ENCODE measurements at places on chromosomes 3 and 15.

- no peak for DNase-seq
Measured at GRCh38 chr15:64806509-64806908, 18.9 kb downstream of the PIF1 start.

- DNase-seq: no peak
Measured at GRCh38 chr3:117844676-117845075, 1135.1 kb downstream of the TUSC7 start.

- no peak for DNase-seq
Measured at GRCh38 chr3:31522152-31522551, 10.6 kb upstream of the STT3B start.

DNA sequence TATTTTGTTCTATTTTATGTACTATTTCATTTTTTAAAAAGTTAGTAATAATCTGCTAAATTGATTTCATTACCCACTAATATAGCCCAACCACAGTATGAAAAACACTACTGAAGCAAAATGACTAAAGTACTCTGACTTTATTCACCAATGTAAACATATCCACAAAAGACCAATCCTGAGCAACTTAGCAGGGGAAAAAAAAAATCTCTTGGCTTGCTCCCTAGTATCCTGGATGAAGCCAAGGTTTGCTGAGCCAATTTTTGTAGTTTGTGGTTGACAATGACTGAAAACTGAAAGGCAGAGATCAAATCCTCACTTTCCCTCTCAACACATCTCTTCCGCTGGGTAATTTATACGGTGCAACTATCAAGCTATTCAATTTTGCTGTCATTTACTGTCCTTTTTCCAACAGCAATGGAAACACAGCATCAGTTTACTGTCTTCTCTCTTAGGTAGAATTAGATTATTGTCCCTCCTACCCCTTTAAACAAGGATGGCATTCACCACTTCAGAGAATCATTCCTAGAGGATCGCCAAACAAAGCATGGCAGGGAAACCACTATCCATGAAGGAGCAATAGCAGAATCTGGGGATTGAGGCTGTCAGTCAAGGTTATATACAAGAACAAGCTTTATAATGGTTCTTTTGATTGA, 149.7 kb downstream of the THRB start:
- DNase-seq: no peak

- DNase-seq: no peak
Measured at GRCh38 chr3:127264292-127264691, 23.6 kb downstream of the PRR20G start.

DNA sequence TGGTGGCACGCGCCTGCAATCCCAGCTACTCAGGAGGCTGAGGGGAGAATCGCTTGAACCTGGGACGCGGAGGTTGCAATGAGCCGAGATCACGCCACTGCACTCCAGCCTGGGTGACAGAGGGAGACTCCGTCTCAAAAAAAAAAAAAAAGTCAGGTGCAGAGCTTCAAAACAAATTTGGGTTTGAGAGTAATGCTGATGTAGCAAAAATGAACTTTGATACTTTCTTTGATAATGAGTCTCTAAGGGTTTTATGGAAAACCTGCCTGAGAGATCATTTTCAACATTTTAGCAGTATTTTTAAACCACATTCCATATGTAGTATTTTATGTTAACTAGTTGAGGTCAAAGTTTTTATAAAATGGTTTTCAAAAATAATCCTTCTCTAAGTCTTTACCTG, 14.5 kb downstream of the EIF5A2 start:
- DNase-seq: no peak

- no peak for DNase-seq
Measured at GRCh38 chr3:182382112-182382857, 411.0 kb upstream of the ATP11B start.

DNA sequence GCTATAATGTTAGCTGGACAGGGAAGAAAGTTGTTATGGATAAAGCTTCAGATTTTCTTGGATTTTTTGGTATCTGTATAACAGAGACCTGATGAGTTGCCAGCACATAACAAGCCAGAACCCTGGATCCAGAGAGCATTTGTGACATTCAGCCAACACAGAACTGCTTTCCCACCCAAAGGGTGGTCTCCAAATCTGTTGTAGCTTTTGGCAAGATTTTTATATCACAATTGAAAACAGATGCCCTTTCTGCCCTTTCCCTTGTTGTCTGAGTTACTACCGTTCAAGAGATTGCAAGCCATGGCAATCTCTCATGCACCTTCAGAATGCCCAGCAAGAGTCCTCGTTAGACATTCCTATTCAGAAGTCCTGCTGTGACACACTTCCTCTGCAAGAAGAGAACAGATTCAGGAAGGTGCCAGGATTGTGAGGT, 107.6 kb upstream of the FGF7 start:
- DNase-seq: no peak

DNA sequence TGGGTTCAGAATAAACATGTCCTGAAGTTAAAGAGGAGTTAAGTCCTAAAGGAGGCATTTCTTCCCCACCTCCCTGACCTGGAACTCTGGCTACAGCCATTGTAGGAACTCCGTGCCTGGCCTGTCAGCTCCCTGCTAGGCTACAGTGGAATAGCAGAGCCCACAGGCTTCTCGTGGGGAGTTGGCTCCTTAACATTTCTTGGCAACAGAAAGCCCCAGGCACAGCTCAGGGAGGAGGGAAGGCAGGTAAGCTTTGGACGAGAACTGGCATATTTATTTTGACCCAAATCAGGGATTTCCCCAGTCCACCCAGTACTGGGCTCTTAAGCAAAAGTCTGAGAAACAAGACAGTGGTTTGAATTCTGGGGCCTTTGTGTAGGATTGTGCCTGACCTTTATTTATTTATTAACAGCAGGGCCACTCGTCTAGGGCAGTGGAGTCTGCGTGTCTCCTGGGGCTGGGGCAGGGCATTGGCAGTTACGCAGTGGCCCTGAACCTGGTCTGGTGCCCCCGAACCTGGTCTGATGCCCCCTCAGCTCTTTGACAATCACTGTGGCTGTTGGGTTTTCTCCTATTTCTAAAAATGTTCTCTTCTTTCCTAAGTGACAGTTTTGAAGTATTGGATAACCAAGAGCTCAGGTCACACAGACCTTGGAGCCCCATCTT, 7.9 kb upstream of the ISG20 start:
- no peak for DNase-seq

- DNase-seq: no peak
Measured at GRCh38 chr3:84755860-84756259, 202.9 kb upstream of the CADM2 start.

DNA sequence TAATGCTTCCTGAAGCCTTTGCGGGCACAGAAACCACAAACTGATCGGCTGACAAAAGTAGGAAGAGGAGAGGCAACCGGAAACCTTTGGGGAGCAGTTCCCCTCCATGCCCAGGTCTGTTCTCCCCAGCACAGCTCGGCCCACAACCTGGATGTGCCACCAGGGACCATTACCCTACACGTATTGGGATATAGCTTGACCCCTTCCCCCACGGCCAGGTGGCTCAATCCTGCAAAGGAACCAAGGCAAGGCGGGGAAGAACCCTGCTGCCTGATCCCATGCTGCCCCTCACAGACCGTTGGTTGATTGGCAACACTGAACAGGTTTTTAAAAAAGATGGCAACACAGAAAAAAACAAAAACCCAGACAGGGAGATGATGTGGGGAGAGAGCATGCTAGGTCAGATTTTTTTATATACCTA, 19.7 kb upstream of the TCAIM start:
- DNase-seq: no peak

- DNase-seq: no peak
Measured at GRCh38 chr15:75227663-75228280, 26.1 kb downstream of the C15orf39 start.

GRCh38 chr15:31457631-31458526, 131.2 kb downstream of the KLF13 start:
- DNase-seq: no peak

- no peak for DNase-seq
Measured at GRCh38 chr3:127825756-127826155, 3.4 kb upstream of the MGLL start.

GRCh38 chr3:112394003-112394640, 61.2 kb downstream of the CD200 start:
- no peak for DNase-seq

DNA sequence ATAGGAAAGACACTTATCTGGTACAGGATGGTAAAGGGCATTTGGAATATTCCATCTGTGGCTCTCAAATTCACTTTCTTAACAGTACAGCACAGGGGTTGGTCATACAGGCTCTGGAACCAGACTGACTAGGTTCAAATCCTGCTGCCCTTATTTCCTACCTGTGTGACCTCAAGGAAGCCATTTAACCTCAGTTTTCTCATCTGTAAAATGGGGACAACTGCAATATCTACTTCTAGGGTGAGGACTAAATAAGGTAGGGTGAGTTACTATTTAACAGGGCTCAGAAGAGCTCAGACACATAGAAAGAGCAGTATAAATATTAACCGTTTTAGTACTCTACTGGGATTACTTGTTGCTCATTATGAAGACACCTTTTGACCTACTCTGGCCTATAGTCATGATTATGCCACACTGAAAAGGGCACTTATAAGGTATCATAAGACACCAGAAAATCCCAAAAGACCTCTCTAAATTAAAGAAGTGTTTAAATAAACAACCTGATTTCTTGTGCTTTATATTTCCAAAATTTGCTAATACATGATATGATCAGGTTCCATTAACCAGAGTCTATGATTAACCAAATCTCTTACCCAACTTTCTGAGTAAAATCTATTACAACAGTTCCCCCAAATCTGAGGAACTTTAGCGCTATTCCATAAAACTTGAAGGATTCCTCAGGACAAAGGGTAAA, 6.5 kb downstream of the RFTN1 start:
- DNase-seq: no peak

DNA sequence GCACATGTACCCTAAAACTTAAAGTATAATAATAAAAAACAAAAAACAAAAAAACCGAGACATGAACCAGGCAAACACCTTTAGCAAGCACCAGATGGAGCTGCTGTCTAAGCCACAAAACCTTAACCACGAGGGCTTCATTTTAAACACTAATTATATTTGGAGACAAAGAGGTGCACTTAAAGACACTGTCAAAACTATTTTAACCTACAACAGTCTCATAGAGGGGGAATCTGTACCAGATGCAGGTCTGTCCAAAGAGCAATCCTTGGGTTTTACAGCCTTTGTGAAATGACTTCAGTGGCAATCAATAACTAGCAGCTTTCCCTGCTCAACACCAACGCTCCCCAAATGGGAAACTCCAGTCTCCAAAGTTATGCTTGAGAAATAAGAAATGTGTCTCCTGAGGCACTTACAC, 115.7 kb upstream of the TSPAN3 start:
- DNase-seq: no peak

DNA sequence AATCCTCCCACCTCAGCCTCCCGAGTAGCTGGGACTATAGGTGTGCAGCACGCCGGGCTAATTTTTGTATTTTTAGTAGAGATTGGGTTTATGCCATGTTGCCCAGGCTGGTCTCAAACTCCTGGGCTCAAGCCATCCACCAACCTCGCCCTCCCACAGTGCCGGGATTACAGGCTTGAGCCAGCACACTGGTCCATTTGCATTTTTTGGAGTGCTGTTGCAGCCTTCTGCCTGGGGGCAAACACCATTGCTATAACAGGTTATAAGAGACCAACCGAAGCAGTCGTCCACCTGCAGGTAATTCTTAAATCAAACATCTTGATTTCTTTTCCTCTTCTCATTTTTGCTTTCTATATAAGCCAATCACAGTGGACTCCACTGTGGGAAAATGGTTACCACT, 27.7 kb downstream of the ACKR4 start:
- no peak for DNase-seq

GRCh38 chr3:100271522-100271921, 10.7 kb downstream of the TBC1D23 start:
- DNase-seq: no peak

DNA sequence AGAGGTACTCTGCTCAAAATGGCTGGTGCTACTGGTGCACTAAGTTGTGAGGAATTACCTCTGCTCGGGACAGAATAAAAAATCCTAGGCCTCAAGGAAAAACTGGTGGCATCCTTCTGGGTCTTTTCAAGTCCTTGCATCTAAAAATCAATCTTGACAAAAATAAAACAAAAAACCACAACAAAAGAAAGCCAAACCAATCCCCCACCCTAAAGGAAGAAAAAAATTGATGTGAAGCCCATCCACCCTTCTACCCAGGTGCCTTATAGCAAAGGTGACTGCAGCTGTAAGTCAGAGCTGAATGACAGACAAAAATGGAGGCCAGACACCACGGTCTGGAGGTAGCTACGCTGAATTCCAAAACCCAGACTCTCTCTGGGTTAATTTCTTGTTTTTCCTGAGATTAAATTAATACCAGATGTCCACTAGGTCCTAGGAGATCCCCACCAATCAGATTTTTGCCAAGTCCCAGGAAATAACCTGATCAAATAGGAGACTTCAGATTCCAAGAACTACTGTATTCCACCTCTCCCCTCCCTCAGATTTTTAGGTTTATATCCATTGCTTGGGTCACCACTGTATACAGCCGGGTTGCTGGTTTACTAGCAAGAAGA, 33.5 kb downstream of the ABCC5 start:
- no peak for DNase-seq

GRCh38 chr3:79871656-79872055, 103.9 kb upstream of the ROBO1 start:
- DNase-seq: no peak

GRCh38 chr3:170367797-170368196, 10.3 kb downstream of the SKIL start:
- DNase-seq: no peak

- DNase-seq: no peak
Measured at GRCh38 chr3:176873261-176873660, 324.0 kb downstream of the TBL1XR1 start.

GRCh38 chr15:39669661-39670060, 88.8 kb downstream of the THBS1 start:
- no peak for DNase-seq

DNA sequence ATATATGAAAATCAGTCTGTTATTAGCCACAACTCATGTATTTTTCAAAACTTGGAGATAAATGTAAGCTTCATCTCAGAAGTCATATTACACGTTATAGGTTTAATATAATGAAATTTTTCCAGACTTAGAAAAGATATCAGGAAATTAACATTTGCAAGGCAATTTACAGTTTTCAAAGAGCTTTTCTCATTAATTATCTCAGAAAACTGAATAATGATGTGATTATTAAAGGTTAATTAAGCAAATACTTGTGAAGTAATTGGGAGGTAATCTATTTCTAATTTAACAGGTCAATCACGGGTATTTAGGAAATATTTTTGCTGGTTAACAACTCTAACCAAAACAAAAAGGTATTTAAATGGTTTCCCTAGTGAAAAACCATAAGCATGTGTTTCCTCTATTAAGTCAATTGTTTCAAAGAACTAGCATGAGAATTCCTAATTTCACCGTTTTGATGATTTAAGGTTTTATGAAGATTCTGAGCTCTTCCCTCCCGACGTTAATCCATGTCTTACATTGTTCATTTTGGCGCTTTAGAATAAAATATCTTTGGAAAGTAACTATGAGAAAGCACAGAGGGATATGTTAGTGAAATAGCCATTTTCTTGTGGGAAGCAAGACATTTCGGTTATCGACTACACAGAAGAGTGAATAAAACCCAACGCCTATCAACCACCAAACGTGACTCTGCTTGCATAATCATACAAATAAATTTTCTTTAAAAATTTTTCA, 1.5 kb upstream of the NEO1 start:
- no peak for DNase-seq

DNA sequence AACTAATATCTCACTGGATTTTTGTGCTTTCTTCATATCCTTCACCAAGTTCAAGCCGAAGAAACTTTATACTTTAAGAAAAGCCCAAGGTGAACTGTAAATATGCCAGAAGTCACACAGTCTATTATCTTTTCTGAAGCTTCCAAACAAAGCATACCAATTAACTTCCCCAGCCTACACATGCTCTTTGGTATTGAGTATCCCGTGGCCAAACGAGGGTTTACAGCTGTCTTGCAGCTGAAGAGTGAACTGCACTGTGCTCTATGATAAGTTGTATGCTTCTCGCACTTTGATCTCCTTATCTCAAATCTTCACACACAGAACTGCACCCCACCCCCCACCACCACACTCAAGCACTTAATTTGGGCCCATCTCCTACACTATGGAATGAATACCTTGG, 215.6 kb upstream of the VEPH1 start:
- DNase-seq: no peak
